ENCODE measurements at places on chromosomes 6 and 20.

GRCh38 chr20:38034961-38035360, 1.4 kb downstream of the RPRD1B start:
- no peak for DNase-seq

- no peak for DNase-seq
Measured at GRCh38 chr6:88562353-88563276, 396.5 kb upstream of the CNR1 start.

DNA sequence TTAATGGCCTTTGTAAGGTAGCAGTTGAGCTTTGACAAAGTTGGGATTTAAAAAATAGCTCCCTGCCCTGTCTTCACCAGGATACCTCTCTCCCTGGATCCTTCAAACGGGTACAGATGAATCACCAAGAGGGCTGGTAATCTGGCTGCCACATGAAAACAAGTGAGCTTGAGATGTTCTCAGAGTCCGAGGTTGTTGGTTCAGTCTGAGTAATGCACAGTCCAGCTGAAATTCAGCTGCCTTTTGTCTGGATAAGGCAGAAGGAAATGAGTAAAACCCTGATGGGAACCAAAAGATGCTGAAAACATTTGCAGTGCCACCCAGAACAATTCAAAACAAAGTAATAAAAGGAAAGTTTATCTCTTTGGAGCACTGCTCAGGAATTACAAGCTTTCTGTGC, 86.8 kb downstream of the GJA1 start:
- DNase-seq, result no peak

DNA sequence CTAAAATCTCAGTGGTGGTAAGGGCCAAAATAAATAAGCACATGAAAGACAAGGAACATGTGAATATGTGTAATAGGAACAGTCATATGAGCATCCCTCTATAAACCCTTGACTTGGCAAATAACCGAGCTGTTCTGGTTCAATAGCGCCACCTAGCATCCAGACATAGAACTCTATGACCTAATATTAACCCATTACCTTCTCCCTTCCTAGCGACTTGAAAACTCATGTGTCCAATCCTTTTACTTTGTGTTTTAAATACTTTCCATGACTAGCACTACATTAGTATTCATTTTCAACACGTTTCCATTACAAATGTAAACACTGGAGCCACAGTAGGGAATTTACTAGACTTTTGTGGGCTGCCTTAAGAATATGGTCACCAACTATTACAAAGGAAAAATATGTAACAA, 279.7 kb downstream of the UST start:
- DNase-seq, result no peak

DNA sequence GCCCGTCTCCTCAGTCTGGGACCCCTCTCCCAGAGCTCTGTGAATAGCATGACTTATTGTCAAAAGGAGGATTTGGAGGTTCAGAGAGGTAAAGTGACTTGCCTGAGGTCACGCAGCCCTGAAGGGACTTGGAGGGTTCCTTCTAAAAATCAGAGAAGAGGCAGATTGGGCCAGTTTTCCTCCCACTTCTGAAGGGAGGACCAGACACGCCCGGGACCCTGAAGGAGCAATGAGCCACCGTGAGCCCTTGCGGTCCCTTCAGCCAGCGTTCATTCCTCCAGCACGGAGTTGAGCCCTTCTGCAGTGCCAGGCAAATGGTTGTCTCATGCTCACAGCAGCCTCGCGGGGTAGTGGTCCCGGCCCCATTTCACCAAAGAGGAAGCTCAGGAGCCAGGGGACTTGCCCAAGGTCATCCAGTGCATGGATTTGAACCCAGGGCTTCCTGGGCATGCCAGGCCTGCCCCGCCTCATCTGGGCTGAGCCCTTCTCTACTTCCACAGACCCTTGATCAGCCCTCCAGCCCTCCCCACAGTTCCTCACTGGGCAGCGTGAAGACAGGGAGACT, 7.4 kb downstream of the SRC start:
- DNase-seq, result no peak
